ENCODE measurements at places on chromosomes 3 and 15.

DNA sequence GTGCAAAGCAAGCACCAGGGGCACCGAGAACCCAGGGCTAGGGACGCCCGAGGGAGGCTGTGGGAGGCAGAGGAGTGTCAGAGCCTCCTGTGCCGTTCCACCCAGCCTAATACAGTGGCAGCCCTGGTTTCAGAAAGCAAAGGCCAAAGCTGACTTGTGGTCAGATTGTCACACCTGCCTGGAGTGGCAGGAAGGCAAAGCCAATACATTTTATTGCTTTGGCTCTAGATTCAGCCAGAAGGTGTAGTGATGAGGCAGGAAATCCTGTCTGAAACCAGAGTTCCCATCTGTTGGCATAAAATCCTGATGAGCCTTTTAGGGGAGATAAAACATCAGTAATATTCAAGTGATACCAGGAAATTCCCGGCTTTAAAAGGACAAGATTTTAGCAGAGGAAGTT, 168.3 kb downstream of the SLCO3A1 start:
- no peak for DNase-seq

DNA sequence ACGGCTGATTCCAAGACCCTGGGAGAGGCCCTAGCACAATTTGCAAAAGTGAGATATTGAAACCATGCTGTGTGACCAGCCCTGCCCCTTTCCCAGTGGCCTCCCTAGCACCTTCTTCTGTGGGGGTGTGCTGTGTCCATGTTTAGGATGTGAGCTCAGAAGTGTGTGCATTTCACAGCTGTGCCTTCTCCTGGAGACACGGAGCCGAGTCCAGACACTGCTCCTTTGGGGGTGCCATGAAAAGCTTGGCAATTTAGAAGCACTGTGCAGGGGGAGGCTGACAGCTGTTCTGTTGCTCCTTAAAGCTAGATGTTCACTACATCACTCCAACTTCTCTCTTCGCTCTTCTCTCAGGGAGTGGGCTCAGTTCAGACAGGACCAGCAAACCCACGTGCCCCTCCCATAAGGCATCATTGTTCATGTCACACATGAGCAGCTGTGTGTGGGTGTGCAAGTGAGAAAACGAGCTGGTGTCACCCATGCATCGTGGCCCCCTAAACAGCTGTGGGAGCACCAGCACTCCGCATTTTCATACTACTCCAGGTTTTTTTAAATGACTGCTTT, 492.6 kb downstream of the GABRG3 start:
- DNase-seq = no peak

- no peak for DNase-seq
These were observed 31.7 kb downstream of the ATP2B2 start for GRCh38 chr3:10473581-10474274.

- DNase-seq = no peak
These were observed 154.1 kb downstream of the GREM1 start for GRCh38 chr15:32871883-32872282.

GRCh38 chr15:29477256-29477655, 207.6 kb upstream of the NSMCE3 start:
- DNase-seq = no peak

GRCh38 chr3:66488492-66488891, 12.3 kb downstream of the LRIG1 start:
- no peak for DNase-seq

DNA sequence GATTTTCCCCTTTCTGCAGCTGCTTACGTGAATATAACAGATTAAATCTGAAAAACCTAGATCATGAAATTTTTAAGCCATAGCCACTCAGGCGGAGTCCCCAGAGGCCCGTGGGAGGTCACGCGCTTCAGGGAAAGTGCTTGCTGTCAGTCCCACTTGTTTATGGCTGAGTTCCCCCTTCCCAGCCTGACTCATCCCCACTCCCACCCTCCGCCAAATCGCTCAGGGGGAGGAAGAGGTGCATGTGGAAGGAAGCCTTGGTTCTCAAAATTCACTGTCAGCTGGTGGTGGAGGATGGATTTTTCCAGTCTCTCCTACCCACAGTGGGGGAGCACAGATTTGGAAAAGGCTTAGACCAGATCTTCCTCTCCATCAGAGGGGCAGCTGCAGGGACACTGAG, 67.4 kb downstream of the CORO2B start:
- no peak for DNase-seq

- no peak for DNase-seq
These were observed 402.6 kb downstream of the CNTN6 start for GRCh38 chr3:1495466-1495865.

DNA sequence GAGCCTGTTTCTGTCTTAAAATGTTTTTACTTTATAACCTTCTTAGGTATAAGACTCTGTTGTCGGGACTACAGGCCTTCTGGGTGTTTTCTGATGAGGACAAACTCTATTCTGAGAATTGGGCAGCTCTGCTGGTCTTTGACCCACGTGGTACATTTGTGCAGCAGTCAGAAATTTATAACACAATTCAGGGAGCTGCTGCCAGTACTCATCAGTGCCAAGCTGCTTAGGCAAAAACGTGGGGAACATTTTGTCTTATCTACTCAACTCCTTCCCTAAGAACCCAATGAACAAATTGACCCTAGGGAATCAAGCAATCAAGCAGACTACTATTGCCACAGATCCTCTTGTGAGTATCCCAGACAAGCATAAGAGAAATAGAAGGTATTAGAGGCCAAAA, 180.7 kb upstream of the PDZRN3 start:
- DNase-seq = no peak

DNA sequence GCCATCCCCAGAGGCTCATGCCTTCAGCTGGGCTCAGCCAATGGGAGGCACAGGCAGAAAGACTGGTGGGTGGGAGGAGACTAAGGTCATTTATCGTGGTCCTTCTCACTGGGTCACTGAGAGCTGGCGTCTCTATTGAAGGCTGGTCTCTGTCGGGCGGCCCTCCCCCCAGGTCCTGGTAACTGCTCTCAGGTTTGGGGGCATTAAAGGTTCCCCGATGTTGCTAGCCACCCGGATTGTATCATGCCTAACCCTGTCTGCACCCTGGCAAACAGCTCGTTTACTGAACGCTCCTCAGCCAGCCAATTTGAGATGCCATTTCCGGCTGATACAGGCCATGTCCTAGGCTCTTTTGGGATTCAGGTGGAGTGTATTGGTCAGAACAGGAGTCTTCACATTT, 10.5 kb downstream of the SELENOS start:
- DNase-seq = no peak

GRCh38 chr3:50806031-50806430, 131.3 kb downstream of the DOCK3 start:
- DNase-seq = no peak

GRCh38 chr3:11206316-11206715, 52.0 kb downstream of the HRH1 start:
- DNase-seq = no peak

GRCh38 chr3:70247955-70248354, 64.5 kb downstream of the MDFIC2 start:
- DNase-seq = no peak

DNA sequence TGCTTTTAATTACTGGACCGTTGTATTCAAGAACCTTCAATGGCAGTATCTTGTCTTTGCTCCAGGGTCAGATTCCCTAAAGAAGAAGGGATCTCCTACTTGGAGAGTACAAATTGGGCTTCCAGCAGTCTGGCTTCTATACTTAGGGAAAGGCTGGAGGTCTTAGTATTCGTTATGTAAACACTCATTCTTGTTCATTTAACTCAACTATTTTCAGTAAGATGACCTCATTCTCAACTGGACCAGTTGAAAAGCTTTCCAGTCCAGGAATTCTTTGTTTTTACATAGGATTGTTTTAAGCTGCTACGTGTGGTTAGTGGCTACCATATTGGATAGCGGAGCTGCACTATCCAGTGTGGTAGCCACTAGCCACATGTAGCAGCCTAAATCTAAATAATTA, 4.6 kb downstream of the SENP5 start:
- no peak for DNase-seq

DNA sequence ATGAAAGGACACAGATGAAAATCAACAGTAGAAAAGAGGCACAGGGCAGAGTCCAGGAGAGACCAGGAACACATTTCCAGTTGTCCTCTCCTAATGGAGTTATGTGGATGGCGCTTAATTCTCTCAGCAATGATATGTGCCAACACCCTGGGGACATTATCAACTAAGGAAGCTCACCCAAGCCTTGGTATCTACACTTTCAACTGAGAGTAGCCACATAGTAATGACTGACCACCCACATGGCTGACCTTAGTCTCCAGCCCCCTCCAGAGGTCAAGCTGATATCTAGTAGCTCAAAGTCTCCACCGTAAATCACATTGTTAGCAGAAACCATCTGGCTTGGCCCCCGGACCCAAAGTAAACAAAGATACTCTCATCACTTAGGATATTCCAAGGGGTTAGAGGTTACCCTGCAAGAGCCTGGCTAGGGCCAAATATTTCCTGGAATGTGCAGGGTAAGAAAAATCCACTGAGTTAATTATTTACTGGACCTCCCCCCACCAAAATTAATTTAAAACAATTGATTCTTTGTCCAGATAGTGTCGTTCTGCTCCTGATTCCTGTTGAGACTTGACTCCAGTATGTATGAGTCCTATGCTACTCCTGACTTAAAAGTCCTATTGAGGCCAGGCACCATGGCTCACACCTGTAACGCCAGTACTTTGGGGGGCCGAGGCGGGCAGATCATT, 24.8 kb downstream of the GABRR3 start:
- no peak for DNase-seq

GRCh38 chr3:72487078-72487765, 361.0 kb downstream of the SHQ1 start:
- DNase-seq = no peak

- no peak for DNase-seq
These were observed 208.9 kb upstream of the COL8A1 start for GRCh38 chr3:99429502-99429901.

DNA sequence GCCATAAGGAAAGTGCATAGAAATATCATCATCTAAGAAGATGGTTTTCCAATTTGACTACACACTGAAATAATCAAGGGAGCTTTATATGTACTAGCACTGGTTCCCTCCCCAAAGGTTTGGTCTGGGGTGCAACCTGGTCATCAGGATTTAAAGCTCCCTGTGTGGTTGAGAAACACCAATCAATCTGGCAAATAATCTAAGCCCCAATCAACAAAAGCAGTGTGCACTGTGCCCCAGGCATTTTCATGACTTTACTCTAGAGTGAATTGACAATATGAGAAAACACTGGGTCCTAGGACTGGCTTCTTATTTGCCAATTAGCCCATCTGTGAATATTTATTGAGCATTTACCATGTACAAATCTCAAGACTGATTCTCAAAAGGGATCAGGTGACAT, 255.1 kb downstream of the MEIS2 start:
- DNase-seq = no peak

GRCh38 chr15:66535056-66535455, 29.9 kb downstream of the ZWILCH start:
- no peak for DNase-seq
